ENCODE measurements at places on chromosomes 13 and 19.

DNA sequence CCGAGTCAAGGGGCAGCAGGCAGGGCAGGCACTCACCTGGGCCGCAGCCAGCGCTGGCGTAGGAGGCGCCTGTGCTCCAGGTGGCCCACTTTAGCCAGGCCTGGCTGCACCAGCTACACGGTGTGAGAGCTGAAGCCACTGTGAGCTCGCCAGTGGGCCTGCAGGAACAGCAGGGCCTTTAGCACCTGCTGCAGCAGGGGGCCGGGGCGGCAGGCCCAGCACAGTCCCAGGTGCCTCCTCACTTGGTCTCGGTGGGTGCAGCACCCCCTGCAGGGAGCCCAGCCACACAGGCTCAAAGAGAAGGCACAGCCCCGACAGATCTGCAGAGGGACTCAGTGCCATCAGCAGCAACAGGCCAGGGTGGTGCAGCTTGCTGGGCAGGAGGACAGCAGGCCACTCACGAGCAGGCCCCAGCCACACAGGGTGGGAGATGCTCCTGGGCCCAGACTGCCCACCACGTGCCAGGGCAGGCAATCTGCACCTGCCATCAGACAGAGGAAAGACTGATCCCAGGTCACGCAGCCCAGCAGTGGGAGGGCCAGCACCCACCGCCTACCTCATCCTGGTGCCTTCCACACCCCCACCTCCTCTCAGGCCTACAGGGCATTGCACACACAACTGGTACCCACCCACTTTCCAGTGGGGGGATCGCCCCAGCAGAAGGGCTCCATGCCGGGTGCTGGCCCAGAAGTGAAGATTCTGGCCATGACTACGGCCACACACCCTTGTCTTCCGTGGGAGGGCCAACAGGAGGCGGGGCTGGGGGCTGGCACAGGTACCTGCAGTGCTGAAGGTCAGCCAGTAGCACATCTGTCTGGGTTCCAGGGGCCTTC lies 15.8 kb downstream of the ARHGAP33 start:
- no peaks in the 10 kb centered on the region for H3K27me3 ChIP-seq
- no peak overlapping the region for H3K4me3 ChIP-seq
- H3K36me3 ChIP-seq: peaks cover 7% of the 10 kb centered on the region

GRCh38 chr13:30862707-30863106 lies 43.4 kb upstream of the MEDAG start:
- no peak overlapping the region for H3K27ac ChIP-seq
- no peaks in the 10 kb centered on the region for H3K36me3 ChIP-seq
- H3K4me1 ChIP-seq: no peaks in the 10 kb centered on the region
- no peaks in the 10 kb centered on the region for H3K27me3 ChIP-seq
- no peak for DNase-seq

DNA sequence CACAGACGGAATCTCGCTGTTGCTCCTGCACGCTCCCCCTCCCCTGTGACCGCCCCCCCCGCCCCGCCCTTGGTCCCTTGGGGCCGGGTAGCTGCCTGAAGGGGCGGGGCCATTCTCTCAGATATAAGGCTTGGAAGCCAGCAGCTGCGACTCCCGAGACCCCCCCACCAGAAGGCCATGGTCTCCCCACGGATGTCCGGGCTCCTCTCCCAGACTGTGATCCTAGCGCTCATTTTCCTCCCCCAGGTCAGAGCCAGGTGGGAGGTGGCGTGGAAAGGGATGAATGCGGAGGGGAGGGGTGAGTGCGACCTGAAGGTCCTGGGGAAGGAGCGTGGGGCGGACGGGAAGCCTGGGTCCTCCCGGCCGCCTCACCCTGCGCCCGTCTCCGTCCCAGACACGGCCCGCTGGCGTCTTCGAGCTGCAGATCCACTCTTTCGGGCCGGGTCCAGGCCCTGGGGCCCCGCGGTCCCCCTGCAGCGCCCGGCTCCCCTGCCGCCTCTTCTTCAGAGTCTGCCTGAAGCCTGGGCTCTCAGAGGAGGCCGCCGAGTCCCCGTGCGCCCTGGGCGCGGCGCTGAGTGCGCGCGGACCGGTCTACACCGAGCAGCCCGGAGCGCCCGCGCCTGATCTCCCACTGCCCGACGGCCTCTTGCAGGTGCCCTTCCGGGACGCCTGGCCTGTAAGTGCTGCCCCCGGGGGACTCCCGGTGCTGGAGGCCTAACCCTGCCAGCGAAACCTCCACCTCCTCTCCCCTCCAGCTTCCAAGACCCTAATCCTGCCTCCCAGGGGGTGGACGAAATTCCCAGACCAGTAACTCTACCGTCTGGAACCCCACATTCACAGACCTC lies at the start of gene DLL3:
Gene DLL3 (plus strand): TSS at position 150 of the 845 bp plus-strand sequence. CDS start 28 bp downstream, at position 178.
- H3K4me3 ChIP-seq: no peak within 1 kb of the TSS
- no peak for DNase-seq

- peaks cover 11% of the 10 kb centered on the region for H3K4me1 ChIP-seq
- H3K27me3 ChIP-seq: peaks cover 4% of the 10 kb centered on the region
- H3K36me3 ChIP-seq: no peaks in the 10 kb centered on the region
- peak overlapping the region; percentile 77 for H3K27ac ChIP-seq
- H3K4me3 ChIP-seq: peak overlapping the region; percentile 88
Measured at GRCh38 chr13:52158629-52159158, 703 bp downstream of the NEK3 start.

DNA sequence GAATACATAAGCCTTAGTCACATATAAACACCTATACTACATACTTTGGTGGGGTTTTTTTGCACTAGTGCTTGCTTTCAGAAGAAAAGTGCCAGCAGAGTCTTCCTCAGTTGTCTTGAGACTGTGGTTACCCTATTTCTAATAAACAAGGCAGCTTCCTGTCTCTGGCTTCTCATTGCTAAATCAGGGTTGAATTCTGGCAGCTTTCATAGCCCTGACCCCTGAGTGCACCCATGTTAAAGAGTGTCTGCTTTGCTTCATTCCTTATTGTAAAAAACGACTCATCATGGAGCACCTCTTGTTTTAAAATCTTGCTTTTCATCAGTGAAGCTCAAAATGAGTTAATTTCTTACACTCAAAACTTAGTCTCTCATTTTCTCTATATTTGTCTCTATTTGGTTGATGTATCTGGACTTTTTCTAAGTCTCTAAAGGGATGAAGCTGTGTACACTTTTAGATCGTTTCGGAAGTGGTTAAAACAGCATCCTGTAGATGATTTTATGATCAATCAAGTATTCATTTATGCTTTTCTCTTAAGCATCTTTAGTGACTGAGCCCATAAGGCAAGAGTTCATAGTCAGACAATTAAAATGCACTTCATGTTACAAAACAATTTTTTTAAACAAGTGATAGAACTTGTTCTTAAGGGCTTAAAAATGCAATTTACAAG lies 72.1 kb downstream of the KLF12 start:
- no peaks in the 10 kb centered on the region for H3K36me3 ChIP-seq
- no peaks in the 10 kb centered on the region for H3K27me3 ChIP-seq
- H3K4me1 ChIP-seq: no peaks in the 10 kb centered on the region
- H3K4me3 ChIP-seq: no peak overlapping the region
- no peak for DNase-seq
- no peak overlapping the region for H3K27ac ChIP-seq

DNA sequence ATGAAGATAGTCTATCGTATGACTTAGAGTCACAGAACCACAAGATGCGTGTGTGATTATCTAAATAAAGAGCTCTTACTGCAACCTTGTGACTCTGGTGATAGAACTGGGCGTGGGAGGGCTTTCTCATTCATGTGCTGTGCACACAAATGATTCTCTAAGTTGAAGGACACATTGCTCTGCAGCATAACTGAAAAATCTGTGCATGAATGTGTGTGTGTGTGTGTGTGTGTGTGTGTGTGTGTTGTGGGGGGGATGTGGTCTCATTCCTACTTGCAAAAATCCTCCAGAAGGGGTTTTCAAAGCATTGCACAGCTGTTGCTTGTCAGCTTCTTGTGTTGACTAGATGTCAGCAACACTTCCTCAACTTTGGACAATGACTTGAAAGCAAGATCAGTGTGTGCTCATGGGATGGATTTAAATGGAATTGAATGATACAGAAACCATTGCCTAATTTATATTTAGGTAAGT lies 22.4 kb downstream of the LRCH1 start:
- H3K27me3 ChIP-seq: no peaks in the 10 kb centered on the region
- no peak overlapping the region for H3K27ac ChIP-seq
- H3K36me3 ChIP-seq: no peaks in the 10 kb centered on the region
- no peak for DNase-seq
- H3K4me1 ChIP-seq: peaks cover 14% of the 10 kb centered on the region

- peaks cover 25% of the 10 kb centered on the region for H3K4me1 ChIP-seq
- peak overlapping the region; percentile 55 for H3K4me3 ChIP-seq
- no peak overlapping the region for H3K27ac ChIP-seq
- no peaks in the 10 kb centered on the region for H3K27me3 ChIP-seq
- H3K36me3 ChIP-seq: no peaks in the 10 kb centered on the region
- DNase-seq: no peak
Measured at GRCh38 chr19:14495672-14496028, 277 bp downstream of the GIPC1 start.

- H3K27ac ChIP-seq: no peak overlapping the region
- H3K4me1 ChIP-seq: no peaks in the 10 kb centered on the region
- H3K27me3 ChIP-seq: no peaks in the 10 kb centered on the region
- no peak for DNase-seq
- H3K4me3 ChIP-seq: no peak overlapping the region
Measured at GRCh38 chr19:21148681-21149080, 6.8 kb downstream of the ZNF431 start.

- no peaks in the 10 kb centered on the region for H3K36me3 ChIP-seq
- DNase-seq: no peak
- no peak overlapping the region for H3K4me3 ChIP-seq
- no peaks in the 10 kb centered on the region for H3K27me3 ChIP-seq
Measured at GRCh38 chr13:28885181-28885580, 65.0 kb downstream of the MTUS2 start.

All from CD14-positive monocyte (primary cell).